ENCODE measurements at places on chromosomes 3 and 15. TPM values are rescaled to one million over a fixed set of nuclear protein-coding genes. Genes with fewer than 3 reads are reported as not detected.

Gene PSMD6
- 68.6 TPM for total RNA-seq

Gene CATSPER2
- 0.93 TPM for total RNA-seq

Gene AHSG
- total RNA-seq = 0.75 TPM

Gene POLQ
- 2.7 TPM for total RNA-seq

Gene SCAP
- 43.2 TPM for total RNA-seq

DNA sequence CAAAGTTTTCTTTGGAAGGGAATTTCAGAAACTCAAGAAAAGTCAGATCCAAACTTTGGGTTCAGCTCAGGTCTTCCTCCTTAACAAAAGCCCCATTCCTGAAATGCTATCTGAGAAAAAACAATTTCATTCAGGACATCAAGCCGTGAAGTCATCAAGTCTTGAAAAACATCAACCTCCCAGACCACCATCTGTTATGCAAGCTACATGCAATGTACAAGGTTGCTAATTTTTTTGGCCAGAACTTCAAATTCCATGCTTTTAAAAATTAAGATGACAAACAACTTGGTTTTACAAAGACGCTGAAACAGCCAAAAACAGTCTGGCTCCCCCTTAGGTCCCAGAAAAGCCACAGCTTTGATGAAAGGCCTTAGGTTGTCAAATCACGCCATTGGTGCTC, 53.9 kb upstream of the WNT5A start:
- H3K27me3 ChIP-seq = no peaks in the 10 kb centered on the region
- DNase-seq = no peak
- no peak overlapping the region for H3K27ac ChIP-seq
- H3K4me3 ChIP-seq = no peak overlapping the region
- peaks cover 6% of the 10 kb centered on the region for H3K4me1 ChIP-seq
- no peaks in the 10 kb centered on the region for H3K36me3 ChIP-seq

GRCh38 chr3:26623419-26624208, 1.0 kb downstream of the LRRC3B start:
- peak overlapping the region; percentile 61 for H3K4me3 ChIP-seq
- H3K27ac ChIP-seq = peak overlapping the region; percentile 45
- peaks cover 2% of the 10 kb centered on the region for H3K36me3 ChIP-seq

DNA sequence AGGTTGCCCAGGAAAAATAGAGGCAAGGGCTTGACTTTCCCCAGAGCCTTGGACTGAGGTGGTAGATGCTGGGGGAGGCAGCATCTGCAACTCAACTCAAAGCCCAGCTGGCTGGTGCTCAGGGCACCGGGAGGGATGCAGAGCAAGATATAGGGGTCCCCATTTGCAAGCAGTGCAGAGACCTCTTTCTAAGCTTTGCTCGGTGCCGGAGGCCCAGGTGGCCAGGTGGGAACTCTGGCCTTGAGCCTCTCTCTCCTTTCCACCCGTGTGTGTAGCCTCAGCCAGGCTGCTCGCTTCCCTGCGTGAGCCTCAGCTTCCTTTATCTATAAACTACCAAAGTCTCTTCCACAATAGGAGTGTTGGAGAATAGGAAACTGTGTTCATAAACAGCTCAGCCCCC, 36.5 kb downstream of the SLC6A6 start:
- H3K4me3 ChIP-seq = no peak overlapping the region
- H3K36me3 ChIP-seq = no peaks in the 10 kb centered on the region
- DNase-seq = no peak
- H3K27ac ChIP-seq = no peak overlapping the region
- peaks cover 48% of the 10 kb centered on the region for H3K4me1 ChIP-seq

- DNase-seq = no peak
- no peaks in the 10 kb centered on the region for H3K27me3 ChIP-seq
- H3K4me1 ChIP-seq = no peaks in the 10 kb centered on the region
Observed at GRCh38 chr3:168100777-168101492, 5.2 kb upstream of the GOLIM4 start.

GRCh38 chr3:123818921-123819429, 65.2 kb downstream of the MYLK start:
- H3K27me3 ChIP-seq = no peaks in the 10 kb centered on the region
- DNase-seq = no peak
- H3K27ac ChIP-seq = no peak overlapping the region
- H3K4me1 ChIP-seq = peaks cover 8% of the 10 kb centered on the region
- no peak overlapping the region for H3K4me3 ChIP-seq

- peak; percentile 32 for DNase-seq
- no peak overlapping the region for H3K4me3 ChIP-seq
- H3K27ac ChIP-seq = no peak overlapping the region
- H3K36me3 ChIP-seq = no peaks in the 10 kb centered on the region
Observed at GRCh38 chr3:128011140-128011539, 41.1 kb upstream of the SEC61A1 start.

DNA sequence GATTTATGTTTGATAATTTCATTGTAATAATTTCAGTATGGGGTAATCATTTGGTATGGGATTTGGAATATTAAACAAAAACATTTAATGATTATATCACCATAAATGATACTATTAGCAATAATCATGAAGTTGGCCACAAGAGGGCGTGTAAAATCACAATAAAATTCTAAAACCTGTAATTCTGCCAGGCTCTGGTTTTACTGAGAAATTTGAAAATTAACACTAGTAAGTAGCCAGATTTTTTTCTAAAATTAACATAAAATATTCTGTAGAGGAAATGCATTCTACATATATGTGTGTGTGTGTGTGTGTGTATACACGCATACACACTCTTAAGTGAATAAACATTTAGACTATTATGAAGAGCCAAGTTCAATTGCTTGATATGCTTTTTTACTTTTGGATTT, 40.5 kb downstream of the FEZF2 start:
- no peaks in the 10 kb centered on the region for H3K4me1 ChIP-seq
- H3K27me3 ChIP-seq = no peaks in the 10 kb centered on the region
- H3K27ac ChIP-seq = no peak overlapping the region

DNA sequence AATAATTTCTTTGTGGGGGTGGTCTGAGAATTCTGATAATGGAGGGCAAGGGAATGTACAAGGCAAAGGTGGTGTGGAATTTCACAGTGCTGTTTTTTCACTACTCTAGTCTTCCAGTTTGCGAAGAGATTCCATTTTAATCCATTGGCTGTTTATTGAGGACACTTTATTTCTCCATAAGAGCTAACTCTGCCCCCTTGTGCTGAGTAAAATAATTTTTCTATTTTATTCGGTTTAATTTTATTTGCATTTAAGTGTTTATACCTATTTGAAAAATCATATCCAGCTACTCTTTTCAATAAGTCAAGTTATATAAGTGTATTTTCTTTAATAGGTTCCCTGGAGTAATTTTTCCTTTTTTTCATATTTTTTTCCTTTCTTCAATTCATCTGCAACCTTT, 840.1 kb downstream of the TUSC7 start:
- no peak overlapping the region for H3K27ac ChIP-seq
- no peaks in the 10 kb centered on the region for H3K4me1 ChIP-seq
- no peak for DNase-seq
- H3K36me3 ChIP-seq = no peaks in the 10 kb centered on the region
- H3K4me3 ChIP-seq = no peak overlapping the region

DNA sequence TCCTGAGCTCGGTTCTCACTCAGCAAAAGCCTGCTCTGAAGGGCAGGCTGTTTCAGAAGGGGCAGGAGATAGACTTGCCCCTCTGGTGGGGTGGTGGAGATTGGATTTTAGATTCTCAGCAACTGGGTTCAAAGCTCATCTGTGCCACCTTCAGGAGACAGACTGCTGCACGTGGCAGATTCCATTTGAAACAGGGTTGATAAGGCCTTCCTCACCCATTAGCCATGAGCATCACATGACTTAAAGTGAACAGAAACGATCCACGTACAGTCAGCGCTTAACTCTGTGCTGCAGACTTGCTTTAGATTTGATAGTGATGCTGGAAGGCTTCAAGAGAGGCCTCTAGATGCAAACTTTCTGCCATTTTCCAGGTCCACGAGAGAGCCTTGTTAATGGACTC, 35.0 kb upstream of the MGLL start:
- H3K36me3 ChIP-seq = no peaks in the 10 kb centered on the region
- no peak overlapping the region for H3K27ac ChIP-seq
- no peaks in the 10 kb centered on the region for H3K27me3 ChIP-seq
- H3K4me1 ChIP-seq = peaks cover 2% of the 10 kb centered on the region
- no peak for DNase-seq

All from muscle of leg (tissue), 16 donors.